ENCODE measurements at places on chromosomes 2 and 18.

DNA sequence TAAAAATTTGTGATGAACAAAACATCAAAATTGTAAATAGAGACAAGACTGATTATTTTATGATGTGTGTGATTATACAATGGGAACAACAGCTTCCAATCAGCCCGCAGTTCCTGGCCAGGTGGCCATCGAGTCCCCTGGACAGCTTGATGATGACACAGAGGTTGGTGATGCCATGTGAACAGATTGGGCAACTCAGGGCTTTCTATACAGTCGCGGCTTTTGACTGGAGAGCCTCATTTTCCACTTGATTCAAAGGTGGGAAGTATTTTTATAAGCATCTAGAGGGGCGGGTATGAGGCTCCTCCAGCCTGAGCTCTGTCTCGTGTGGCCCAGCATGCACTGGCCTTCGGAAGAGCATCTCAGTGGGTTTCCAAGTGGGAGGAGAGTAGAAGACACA is 14.9 kb upstream of the HPCAL1 start:
- H3K27ac ChIP-seq = no peak overlapping the region
- H3K4me1 ChIP-seq = peaks cover 1% of the 10 kb centered on the region
- H3K4me3 ChIP-seq = no peak overlapping the region
- no peak for DNase-seq
- no peaks in the 10 kb centered on the region for H3K27me3 ChIP-seq

- H3K36me3 ChIP-seq = peaks cover 3% of the 10 kb centered on the region
- H3K4me1 ChIP-seq = peaks cover 3% of the 10 kb centered on the region
- DNase-seq = no peak
- no peak overlapping the region for H3K27ac ChIP-seq
Measured at GRCh38 chr2:61759005-61759404, 94.9 kb downstream of the FAM161A start.

DNA sequence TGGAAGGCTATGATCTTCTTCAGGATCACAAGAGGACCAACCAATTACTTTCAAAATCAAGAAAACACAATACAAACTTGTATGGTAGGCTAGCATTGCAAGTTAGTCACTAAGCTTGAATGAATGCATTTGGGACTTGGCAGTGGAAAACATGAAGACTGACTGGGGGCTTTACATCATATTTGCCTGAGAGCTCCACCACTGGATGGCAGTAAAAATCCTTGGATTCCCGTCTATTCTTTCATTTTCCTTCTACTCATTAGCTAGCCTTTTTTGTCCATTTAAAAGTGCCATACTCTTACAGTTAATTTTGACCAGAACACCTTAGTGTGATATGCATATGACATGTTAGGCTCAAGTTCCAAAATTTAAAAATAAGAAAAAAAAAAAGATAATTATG is 63.5 kb upstream of the RASGRP3 start:
- H3K4me3 ChIP-seq = no peak overlapping the region
- peak overlapping the region; percentile 59 for H3K27ac ChIP-seq
- no peaks in the 10 kb centered on the region for H3K36me3 ChIP-seq
- peaks cover 6% of the 10 kb centered on the region for H3K4me1 ChIP-seq
- no peaks in the 10 kb centered on the region for H3K27me3 ChIP-seq

DNA sequence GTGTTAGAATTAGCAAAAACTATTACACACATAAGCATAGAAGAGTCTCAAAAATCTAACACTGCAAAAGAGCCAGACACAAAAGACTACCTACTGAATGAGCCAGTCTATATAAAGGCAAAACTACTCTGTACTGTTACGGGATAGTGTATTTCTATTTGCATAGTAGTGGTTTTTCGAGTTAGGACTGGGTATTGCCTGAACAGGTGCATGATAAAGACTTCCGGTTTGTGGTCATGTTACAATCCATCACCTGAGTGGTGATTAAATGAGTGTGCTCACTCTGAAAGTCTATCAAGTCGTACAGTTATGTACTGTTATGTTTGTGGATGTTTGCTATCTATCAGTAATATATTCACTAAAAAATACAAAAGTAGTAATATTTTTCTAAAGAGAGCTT is 523.3 kb upstream of the SYT4 start:
- no peaks in the 10 kb centered on the region for H3K36me3 ChIP-seq
- H3K27me3 ChIP-seq = no peaks in the 10 kb centered on the region

DNA sequence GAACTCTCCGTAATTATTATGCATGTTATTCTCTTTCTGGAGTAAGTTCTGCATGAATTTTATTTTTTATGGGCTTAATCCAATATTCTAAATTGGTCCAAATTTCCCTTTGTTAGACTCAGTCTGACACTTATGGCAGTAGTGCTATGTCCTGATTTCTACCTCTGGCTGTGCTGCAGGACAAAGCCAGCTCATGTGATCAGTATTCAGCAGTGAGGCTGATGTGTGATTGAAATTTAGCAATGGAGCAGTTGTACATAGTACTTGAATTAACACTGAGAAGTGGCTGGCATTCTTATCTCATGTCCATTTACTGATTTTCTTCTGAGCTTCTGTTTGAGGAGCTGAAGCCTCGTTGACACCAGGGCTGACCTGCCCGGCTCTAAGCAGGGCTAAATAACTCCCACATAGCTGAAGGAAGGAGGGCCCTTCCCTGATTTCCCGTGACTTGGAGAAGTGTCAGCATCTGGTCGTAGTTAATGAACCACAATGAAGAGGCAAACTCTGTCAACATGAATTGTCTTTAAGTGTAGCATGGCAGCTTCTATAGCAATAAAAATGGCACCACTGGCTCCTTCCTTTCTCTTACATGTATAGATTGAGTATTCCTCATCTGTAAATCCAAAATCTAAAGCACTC is 159.0 kb upstream of the RASGRP3 start:
- no peak overlapping the region for H3K4me3 ChIP-seq
- no peaks in the 10 kb centered on the region for H3K36me3 ChIP-seq
- H3K27ac ChIP-seq = no peak overlapping the region
- DNase-seq = no peak
- no peaks in the 10 kb centered on the region for H3K27me3 ChIP-seq

DNA sequence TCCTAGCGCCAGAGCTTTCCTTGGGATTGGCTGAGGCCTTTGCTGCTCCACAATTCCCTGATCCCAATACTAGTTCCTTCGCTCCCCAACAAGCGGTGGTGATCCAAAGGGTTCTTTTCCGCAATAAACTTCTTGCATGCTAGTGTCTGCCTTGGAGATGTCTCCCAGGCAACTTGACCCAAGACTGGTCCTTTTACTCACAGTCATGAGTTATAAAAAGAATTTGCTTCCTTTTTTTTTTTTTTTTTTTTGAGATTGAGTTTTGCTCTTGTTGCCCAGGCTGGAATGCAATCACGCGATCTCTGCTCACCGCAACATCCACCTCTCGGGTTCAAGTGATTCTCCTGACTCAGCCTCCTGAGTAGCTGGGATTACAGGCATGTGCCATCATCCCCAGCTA is 89.8 kb upstream of the SP3 start:
- DNase-seq = no peak
- no peak overlapping the region for H3K27ac ChIP-seq
- H3K4me3 ChIP-seq = no peak overlapping the region
- H3K27me3 ChIP-seq = peaks cover 19% of the 10 kb centered on the region

DNA sequence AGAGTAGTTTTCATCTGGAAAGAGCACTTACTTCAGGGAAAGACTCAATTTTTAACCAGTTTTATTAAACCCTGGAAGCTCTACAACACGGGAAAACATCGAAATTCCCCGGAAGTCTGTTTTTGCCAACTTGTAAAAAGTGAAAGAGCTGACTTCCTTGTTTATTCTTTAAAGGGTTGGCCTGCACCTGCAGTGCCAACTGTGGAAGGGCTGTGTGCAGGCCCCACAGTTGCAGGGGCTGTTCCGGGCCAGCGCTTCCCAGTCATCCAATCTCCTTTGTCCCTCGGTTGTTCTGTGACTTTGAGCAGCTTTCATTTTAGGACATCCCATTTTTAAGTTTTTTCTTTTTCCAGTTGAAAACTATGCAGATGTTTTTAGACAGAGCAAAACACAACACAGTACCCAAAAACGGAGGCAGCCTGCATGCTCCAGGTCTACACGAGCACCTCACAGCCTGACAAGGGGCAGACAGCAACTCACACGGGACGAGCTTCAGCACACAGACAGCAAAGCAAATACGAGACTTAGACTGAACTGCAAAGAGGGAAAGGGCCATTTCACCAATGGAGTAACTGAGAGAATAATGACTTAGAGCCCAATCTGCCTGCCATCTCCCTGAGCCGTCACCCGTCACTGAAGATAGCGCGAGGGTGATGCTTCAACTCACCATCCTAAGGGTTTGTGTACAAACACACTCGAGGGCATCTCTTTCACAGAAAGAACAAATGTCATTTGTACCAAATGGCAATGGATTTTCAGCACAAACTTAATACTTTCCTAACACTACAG is 70.6 kb downstream of the EMILIN2 start:
- peak overlapping the region; percentile 76 for H3K27ac ChIP-seq
- no peak overlapping the region for H3K4me3 ChIP-seq
- no peaks in the 10 kb centered on the region for H3K4me1 ChIP-seq
- DNase-seq = no peak
- H3K27me3 ChIP-seq = no peaks in the 10 kb centered on the region

DNA sequence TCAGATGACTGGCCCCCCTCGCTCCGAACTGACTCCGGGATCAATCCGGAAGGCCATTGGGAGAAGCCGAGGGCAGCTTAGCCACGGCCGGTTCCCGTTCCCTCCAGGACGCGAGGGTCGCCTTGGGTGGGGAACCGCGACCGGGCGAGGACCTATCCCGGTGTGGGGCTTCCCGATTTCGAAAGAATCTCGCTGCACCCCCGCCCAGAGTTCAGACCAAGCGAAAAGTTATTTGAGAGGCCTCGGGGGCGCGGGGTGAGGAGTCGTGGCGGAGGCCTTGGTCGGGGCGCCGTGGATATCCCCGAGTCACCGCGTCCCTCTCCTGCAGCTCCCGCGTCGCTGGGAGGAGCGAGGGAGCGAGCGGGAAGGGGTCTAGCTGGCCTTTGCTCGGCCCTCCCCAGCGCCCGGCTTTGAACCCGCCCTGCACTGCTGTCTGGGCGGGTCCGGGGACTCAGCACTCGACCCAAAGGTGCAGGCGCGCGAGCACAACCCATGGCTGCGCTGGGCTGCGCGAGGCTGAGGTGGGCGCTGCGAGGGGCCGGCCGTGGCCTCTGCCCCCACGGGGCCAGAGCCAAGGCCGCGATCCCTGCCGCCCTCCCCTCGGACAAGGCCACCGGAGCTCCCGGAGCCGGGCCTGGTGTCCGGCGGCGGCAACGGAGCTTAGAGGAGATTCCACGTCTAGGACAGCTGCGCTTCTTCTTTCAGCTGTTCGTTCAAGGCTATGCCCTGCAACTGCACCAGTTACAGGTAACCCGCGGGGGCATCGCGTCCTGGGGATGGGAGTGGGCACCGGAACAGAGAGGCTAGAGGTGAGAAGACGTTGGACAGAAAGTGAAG is at the start of gene CYP27A1:
Gene CYP27A1, plus strand, starts transcription at position 457 of the 837 bp plus-strand sequence. Its CDS starts 36 bp downstream, at position 493.
- DNase-seq = peak; percentile 25
- peaks cover 34% of the 10 kb centered on the region for H3K4me1 ChIP-seq
- H3K27me3 ChIP-seq = no peaks in the 10 kb centered on the region
- peak within 1 kb of the TSS; percentile 96 for H3K27ac ChIP-seq

- no peak for DNase-seq
- peak overlapping the region; percentile 17 for H3K27ac ChIP-seq
- H3K4me1 ChIP-seq = peaks cover 27% of the 10 kb centered on the region
- no peak overlapping the region for H3K4me3 ChIP-seq
- no peaks in the 10 kb centered on the region for H3K27me3 ChIP-seq
Measured at GRCh38 chr18:57780706-57781347, 22.3 kb downstream of the ATP8B1 start.

DNA sequence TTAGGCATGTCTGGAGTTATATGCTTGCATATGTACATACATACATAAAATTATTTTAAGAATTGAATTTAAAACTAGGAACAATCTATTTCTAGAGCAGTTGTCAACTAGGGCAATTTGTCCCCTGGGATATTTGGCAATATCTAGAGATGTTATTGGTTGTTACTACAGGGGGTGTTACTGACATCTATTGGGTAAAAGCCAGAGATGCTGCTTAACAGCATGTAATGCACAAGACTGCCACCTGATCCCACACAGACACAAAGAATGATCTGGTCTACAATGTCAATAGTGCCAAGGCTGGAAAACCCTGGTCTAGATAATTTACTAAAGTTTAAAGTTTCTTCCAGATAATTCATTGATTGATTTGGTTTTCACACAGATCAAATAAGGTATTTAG is 185.3 kb downstream of the NYAP2 start:
- H3K27ac ChIP-seq = no peak overlapping the region
- H3K36me3 ChIP-seq = no peaks in the 10 kb centered on the region
- H3K27me3 ChIP-seq = no peaks in the 10 kb centered on the region

GRCh38 chr2:133177196-133177595 is 391.1 kb downstream of the NCKAP5 start:
- H3K27me3 ChIP-seq = no peaks in the 10 kb centered on the region
- no peak overlapping the region for H3K27ac ChIP-seq
- H3K4me1 ChIP-seq = no peaks in the 10 kb centered on the region
- no peaks in the 10 kb centered on the region for H3K36me3 ChIP-seq

DNA sequence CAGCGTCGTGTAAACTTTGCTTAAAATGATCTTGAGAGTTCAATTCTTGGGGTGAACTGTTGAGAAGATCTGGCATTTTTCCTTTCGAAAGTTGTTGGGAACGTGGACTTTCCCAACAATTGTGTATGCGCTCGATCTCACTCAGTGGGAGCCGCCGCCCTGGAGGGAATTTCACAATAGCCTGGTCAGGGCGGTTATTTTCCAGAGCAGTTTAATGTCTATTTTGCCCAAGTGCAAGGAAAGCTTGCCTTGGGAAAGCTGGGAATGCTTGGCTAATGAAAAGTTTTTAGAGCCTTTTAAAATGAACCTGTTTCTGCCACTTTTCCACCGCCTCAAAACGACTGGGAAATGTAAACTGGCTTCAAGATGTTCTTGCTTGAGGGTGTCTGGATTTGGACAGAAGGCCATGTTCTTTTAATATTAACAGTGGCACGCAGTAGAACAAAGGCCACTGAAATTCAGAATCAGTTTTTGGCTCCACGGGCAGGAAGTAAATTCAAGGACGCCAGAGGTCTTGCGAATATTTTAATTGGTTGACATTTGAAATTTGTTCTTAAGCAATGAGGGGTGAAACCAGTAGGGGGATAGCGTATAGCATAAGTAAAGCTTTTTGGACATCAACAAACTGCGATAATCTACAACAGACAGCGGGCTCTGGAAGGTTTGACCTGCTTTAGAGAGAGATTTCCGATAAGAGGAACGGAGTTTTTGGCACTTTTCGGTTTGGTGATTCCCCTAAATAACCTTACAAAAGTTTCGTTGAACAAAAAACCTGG is 1.2 kb downstream of the CFLAR start:
- H3K4me3 ChIP-seq = peak overlapping the region; percentile 89
- no peak for DNase-seq
- H3K27me3 ChIP-seq = no peaks in the 10 kb centered on the region
- H3K36me3 ChIP-seq = no peaks in the 10 kb centered on the region
- H3K27ac ChIP-seq = peak overlapping the region; percentile 99

DNA sequence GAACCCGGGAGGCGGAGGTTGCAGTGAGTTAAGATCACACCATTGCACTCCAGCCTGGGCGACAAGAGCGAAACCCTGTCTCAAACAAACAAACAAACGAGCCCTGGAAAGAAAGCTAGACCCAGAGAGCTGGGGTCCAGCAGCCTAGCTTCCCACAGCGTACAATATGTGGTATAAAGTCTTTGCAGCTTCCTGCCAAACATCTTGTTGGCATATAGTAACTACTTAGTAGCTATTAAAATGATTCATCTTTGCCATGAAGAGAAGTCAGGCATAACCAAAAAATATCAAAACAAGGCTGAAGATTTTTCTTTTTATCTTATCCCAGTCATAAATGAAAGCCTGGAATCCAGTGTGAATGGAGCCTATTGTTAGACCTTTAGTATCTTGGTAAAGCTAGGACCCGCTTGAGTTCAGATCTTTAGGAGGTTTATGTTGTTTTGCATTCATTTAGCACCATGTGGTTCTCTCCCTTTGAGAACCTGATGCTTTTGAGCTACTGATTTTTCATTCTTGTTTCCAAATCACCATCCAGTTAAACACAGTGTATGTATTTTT is 139.7 kb upstream of the NOSTRIN start:
- no peak overlapping the region for H3K27ac ChIP-seq
- peaks cover 2% of the 10 kb centered on the region for H3K36me3 ChIP-seq
- H3K4me1 ChIP-seq = peaks cover 19% of the 10 kb centered on the region
- no peaks in the 10 kb centered on the region for H3K27me3 ChIP-seq
- H3K4me3 ChIP-seq = no peak overlapping the region
